ENCODE measurements at places on chromosomes 1 and 21.

GRCh38 chr1:21756393-21757089 lies 26.4 kb downstream of the USP48 start:
- no peak for DNase-seq

DNA sequence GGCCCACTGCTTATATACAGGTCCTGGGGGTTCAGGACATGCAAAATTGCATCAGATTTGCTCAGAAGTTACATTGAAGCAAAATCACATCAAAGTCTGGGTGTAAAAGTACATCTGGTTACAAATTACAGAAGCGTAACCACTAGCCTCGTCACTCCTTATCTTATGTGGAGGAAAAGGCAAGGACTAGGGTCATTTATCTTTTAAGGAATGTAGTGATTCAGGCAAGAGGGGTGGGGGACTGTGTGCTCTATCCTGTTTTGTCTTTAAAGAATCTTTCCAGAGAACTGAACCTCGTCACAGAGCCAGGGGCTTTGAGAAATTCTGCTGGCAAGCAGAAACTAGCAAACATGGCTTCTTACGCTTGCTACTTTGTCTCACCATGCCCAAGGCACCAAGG lies 61.1 kb upstream of the RAB4A start:
- DNase-seq: no peak

DNA sequence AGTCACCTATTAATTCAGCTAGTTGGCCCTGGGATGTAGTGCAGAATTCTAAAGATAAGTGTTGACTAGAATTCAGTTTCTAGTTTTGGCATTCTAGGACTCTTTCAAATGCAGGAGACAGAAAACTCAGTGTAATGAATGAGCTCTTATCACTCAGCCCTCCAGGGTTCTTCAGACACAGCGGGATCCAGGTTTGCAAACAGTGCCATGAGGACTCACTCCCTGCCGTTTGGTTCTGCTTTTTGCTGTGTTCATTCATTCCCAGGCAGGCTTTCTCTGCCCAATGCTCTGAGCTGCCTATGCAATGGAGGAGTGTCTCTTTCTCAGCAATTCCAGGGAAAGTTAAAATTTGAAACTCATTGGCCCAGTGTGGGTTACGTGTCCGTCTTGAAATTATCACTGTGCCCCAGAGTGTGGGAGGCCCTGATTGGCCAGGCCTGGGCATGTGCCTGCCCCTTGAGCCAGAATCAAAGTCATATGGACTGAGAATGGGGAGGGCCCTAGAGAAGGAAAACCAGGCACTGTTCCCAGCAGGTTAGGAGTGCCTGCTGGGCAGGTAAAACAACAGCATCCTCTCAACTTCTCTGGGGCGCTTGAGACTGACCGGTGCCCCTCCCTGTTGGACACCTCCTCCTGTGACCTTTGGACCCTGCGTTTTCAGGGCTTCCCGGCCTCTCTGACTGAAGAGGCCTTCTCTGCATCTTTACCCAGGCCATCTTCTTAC lies 43.4 kb downstream of the TMEM51 start:
- DNase-seq: no peak

GRCh38 chr1:245983294-245983967 lies 523.6 kb downstream of the SMYD3 start:
- DNase-seq: no peak

GRCh38 chr1:223298701-223299100 lies 65.3 kb downstream of the SUSD4 start:
- DNase-seq: no peak

DNA sequence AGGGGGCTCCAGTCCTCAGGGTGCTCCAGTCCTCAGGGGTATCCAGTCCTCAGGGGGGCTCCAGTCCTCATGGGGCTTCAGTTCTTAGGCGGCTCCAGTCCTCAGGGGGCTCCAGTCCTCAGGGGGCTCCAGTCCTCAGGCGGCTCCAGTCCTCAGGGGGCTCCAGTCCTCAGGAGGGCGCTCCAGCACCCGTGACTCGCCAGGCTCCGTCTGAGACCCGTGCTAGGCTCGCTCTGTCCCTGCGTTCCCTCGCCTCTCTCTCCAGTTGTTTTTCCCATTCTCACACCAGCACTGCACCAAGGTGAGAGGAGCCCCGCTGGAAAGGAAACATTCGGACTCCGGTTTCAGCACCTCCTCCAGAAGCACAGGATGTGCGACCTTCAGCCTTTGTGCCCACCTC lies 9.4 kb upstream of the OR2M2 start:
- DNase-seq: no peak

DNA sequence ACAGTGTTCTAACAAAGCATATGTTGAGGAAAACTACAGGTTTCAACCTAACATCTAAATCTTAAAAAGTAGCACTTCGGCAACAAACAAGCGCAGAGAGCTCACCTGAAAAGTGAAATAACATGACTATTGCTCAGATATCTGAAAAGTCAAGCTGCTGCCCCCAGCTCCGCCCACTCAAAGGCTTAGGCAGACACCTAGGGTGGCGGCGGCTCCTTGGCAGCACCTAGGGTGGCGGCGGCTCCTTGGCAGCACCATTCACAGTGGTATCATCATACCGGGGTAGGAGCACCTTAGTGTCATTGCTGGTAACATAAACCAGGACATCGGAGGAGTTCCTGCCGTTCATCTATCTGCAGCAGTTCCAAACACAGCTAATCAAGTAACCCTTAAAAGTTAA lies 4.2 kb upstream of the S100A12 start:
- no peak for DNase-seq

- no peak for DNase-seq
Measured at GRCh38 chr1:64363111-64363510, 106.8 kb upstream of the CACHD1 start.

DNA sequence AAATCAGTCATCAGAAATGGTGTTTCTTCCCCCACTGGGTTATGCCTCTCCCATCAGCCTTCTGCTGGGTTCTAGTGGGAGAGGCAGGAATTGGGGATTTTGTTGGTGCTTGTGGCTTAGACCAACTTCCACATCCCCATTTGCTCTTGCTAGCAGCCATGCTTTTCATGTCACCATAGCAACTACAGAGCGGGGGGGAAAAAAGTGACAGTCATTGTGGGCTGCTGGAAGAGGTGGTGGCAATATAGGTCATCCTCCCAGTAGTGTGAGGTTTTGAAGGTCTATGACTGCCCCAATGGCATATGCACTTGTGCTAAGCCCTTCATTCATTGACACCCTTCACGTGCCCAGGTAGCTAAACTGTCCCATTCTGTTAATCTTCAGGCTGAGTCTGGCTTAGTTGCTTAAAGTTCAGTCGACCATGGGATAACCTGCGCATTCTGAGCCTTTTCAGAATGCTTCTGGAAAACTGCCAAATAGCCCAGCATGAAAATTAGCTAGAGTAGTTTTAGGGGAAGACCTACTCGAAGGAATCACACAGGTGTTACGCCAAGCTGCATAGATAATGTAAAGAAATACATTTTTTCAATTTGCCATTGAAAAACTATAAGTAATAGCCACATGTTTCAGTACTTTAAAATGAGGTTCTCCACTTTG lies 53.7 kb upstream of the ZNF326 start:
- DNase-seq: peak; percentile 24

DNA sequence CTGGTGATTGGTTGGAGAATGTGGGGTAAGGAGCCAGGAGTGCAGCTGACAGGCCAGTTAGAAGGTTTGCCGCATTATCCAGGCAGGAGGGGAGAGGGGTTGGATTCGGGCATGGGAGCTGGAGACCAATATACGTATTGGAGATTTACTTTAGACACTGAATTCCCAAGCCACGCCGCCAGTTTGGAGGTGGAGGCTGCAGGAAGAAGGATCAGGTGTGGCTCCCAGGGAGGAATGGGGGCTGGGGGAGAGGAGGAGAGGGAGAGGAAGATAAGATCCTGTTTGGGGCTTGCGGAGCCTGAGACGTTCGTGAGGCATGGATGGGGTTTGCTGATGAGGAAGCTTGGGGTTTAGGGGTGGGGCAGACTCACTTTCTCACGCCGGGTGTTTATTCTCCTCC lies 155.1 kb upstream of the IGSF21 start:
- DNase-seq: no peak

- DNase-seq: no peak
Measured at GRCh38 chr1:64337475-64337874, 132.5 kb upstream of the CACHD1 start.

- DNase-seq: no peak
Measured at GRCh38 chr1:59154401-59154800, 142.5 kb upstream of the FGGY start.

- DNase-seq: no peak
Measured at GRCh38 chr1:165162671-165163241, 193.8 kb downstream of the LMX1A start.

- no peak for DNase-seq
Measured at GRCh38 chr1:10160907-10161490, 49.4 kb upstream of the KIF1B start.
